Glomerular endothelial cell (primary cell): ENCODE measurements at places on chromosomes 7 and 10.

- no peak for DNase-seq
Measured at GRCh38 chr10:33180921-33181320, 153.5 kb downstream of the NRP1 start.

DNA sequence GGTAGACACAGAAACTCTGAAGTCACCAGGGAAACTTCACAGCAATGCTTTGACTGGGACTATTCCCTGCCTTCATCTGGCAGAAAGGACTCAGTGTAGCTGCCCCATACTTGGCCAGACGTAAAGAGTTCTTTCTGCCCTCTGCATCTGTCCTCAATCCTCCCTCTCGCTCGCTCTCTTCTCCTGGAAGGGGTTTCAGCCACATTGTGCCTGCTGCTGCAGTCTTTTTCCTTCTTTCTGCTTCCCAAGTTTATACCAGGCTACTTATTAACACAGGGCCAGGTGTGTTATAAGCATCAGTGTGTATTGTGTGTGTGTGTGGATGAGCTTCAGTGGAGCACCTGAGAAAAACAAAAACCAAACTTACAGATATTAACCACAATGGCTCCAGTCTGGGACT is 638.4 kb downstream of the ACTR3B start:
- no peak for DNase-seq

DNA sequence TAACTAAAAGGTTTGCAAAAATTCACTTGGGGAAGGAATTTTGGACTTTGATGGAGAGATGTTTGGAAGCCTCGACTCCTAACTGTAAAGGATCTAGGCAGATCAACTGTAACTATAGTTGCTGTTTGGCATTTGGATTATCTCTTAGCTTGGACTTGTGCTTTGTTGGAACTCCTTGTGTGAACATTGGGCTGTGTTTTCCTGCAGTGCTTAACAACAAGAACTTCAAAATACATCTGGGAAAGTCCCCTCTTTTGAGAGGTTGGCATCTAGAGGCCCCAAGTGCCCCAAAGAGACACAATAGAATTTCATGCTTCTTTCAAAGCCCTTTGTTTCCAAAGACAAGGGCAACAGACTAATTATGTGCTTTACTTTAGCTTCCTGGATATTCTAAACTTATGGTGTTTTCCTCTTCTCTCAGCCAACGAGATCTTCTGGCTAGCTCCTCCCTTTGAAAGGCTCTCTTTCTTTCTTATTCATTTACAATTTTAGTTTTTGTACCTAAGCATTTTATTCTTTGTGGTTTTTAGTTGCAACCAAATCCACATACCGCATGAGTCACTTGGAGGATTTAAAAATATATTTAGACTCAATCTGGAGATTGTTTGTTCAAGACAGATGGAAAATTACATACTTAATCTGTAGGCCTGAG is 11.6 kb downstream of the ABCA13 start:
- DNase-seq: no peak

DNA sequence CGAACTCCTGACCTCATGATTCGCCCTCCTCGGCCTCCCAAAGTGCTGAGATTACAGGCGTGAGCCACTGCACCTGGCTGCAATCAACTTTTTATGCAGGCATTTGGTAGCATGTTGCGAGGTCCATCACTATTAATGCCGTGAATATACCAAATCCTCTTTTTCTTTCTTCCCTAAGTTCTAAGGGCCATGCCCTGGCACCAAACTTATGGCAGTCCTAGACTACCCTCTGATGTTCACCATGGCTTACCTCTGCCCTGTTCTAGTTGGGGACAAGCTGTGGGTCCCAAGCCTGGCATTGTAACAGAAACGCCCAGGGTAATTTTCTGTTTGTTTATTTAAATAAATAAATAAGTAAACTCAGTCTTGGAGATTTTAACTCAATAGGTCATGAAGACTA is 13.3 kb downstream of the PRSS2 start:
- DNase-seq: no peak

DNA sequence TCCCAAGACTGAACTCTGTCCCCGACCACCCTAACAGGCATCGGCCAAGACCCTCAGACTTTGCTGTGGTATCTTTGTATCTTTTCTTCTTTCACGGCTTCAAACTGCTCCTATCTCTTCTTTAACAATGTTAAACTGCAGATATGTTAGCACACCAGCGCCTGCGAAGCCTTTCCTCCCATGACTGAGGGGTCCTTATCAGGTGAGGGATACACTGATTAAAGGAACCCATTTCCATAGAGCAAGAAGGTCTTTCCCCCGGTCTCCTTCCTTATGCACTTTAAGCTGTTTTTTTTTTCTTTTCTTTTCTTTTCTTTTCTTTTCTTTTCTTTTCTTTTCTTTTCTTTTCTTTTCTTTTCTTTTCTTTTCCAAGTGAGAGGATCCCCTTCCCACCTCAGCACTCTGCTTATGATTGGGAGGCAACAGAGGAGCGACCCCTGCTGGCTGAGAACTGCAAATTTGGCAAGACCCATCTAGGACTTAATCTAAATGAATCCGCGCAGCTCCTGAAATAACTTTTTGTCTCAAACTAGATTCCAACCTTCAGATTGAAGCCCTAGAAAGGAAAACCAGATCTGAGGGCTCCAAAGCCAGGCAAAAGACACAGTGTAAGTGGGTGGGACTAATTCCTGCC is 109.9 kb downstream of the ITGB8 start:
- DNase-seq: peak; percentile 12

DNA sequence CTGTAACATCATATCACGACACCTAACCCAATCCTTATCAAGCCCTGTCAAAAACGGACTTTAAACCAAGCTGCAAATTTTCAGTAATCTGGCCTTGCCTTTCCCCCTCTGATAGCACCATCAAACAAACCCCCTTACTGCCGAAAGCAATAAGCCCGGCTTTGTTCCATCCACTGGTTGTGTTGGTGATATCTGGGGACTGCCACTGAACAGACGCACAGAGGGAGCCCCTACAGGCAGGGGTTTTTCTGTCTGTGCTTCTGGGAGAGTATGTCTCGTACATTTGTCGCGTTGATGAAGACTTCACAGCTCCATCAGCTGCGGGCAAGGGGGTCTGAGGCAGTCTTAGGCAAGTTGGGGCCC is 550 bp upstream of the PLAU start:
- no peak for DNase-seq

- DNase-seq: no peak
Measured at GRCh38 chr7:52799817-52800216, 235.6 kb upstream of the POM121L12 start.

DNA sequence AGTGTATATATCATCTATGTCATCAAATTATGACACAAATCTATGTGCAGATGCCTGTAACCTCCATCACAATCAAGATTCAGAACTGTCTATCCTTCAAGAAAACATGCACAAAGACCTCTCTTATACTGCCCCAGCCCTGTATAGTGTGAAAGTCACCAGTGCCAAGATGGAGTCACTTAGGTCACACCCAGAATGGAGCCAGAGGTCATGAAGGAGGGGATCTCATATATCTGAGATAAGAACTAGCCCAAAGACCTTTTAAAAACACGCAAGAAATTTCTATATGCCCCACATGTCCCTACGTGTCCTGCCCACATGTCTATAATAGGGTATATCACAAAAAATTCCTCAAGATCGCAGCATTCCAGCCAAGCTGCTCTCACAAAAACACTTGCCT is 20.1 kb upstream of the GATAD1 start:
- no peak for DNase-seq

- no peak for DNase-seq
Measured at GRCh38 chr10:129626309-129626708, 159.3 kb downstream of the MGMT start.

DNA sequence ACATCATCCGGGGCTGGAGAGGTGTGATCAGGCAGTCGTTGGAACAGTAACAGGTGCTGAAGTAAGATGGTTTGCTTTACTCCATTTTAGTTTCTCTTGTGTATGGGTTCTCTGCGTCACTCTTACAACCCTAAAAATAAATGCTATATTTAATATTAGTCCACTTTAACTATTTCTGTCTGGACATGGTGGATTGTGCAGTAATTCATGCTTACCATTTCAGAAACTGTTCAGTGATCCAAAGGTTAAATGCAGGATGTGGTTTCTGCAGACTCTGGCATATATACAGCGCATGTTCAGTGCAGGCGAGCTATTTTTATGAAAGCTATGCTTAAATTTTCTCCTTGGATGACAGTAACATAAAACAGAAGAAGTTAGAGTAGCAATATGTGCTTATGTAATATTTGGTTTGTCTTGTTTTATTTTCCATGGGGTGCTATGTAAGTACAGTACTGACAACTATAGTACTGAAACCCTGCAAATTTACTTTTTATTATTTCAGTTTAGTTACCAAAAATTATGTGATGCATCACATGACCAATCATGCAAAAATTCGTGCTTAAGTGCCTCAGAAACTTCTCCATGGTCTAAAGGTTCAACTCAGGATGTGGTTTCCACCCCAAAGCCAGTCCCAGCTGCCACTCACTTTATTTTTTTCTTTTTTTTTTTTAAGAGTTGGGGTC is 46.6 kb upstream of the GRID1 start:
- DNase-seq: no peak

DNA sequence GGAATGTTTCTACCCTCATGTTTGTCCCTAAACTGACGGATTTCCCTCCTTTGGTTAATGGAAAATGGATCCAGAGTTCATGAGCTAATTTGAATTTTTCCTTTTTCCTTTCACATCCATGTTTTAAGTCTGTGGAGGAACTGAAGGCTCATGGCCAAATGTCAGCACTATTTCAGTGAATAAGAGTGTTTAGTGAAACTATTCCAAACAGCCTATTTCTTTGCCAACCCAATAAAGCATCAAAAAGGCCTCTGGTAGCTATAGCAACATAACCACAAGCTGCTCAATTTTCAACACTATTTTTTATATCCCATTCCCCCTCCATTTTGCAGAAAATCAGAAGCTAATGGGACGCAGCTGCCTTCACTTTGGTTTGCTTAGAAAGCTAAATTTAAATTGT is 1454.1 kb downstream of the GATA3 start:
- no peak for DNase-seq

DNA sequence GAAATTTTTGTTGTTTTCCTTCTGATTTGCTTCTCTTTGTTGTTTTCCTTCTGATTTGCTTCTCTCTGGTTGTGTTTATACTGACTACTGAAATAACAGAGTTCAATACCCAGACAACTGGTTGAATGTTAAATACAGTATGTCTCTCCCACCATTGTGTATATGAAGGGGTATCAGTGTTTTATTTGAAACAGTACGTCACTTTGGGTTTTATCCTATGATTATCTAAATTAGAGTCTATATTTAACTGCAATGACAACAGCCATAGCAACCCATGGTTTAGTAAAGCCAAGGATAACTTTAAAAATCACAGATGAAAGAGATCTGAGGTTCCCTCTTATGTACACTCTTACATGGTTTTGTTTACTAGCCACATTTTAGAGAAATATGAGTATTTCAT is 141.3 kb downstream of the GNAT3 start:
- no peak for DNase-seq

DNA sequence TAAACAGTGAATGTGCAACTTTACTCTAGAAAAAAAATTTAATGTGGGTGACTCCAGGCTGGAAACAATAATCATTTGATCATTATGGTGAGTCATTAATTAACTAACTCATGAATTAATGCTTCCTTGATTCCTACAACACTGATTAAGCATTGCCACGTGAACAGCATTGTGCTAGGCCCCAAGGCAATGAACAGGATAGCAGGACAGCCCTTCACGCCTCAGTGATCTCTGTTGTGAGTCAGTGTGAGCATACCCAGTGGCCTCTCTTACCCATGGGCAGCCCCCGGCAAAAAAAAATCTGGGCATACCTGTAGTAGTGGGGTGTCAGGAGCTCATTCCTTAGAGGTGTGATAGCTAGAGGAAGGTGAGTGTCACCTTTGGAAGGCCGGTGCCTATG is 76.0 kb downstream of the DENND2A start:
- DNase-seq: no peak

GRCh38 chr7:158409120-158409519 is 178.5 kb downstream of the PTPRN2 start:
- no peak for DNase-seq

DNA sequence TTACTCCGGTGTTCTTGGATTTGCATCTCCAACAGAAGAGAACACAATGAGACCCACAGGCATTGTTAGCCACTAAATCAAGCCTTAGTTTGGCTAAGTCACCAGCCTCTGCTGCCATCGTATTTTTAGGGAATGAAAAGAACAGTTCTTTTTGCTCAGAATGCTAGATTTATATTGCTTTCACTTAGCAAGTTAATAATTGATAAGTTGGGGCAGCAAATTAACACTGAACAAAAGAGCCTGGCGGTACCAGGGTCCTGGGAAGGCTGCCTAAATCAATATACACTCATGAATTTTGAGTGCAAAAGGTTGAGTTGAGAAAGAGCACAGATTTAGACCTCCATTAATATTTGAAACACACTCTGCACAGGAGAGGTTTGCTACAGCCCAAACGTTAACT is 767.7 kb downstream of the TYW1 start:
- no peak for DNase-seq

DNA sequence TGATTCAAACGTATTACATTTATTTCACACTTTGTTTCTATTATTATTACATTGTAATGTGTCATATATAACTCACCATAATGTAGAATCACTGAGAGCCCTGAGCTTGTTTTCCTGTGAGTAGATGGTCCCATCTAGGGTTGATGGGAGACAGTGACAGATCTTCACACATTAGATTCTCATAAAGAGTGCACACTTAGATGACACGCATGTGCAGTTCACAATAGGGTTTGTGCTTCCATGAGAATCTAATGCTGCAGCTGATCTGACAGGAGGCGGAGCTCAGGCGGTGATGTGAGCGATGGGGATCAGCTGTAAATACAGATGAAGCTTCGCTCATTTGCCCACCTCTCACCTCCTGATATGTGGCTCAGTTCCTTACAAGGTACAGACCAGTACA is 36.1 kb downstream of the BMPER start:
- no peak for DNase-seq

DNA sequence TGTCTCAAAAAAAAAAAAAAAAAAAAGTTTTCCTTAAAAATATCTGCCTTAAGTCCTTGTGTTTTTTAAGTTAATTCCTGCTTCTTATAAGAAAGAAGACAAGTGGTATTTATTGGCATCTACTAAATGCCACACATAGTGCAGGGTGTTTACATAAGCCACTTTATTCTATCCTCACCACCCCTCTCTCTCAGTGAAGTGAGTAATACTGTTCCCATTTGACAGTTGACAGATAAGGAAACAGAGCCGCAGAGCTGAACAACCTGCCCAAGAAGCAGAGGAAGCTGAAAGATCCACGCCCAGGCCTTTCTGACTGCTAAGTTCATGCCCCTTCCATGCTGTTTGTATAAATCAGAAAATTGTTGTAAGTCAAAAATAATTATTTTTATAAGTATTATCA is 54.1 kb downstream of the ABLIM1 start:
- no peak for DNase-seq

GRCh38 chr10:57338823-57339558 is 928.7 kb downstream of the IPMK start:
- peak; percentile 10 for DNase-seq

- DNase-seq: no peak
Measured at GRCh38 chr10:43854007-43854406, 205.3 kb upstream of the ZNF32 start.

DNA sequence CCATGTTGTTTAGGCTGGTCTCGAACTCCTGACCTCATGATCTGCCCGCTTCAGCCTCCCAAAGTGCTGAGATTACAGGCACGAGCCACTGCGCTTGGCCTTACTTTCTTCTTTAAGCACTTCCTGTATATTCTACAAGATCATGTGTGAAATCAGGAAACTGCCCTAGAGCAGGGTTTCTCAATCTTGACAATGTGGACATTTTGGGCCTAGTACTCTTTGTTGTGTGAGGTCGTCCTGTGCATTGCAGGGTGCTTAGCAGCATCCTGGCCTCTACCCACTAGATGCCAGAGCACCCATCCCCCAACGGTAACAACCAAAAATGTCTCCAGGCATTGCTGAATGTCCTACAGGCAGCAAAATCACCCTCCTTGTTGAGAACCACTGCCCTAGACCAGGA is 24.7 kb downstream of the RRP12 start:
- no peak for DNase-seq
